ENCODE measurements at places on chromosomes 11 and 22.

GRCh38 chr22:40323681-40324171 is 22.6 kb upstream of the ADSL start:
- DNase-seq = no peak

DNA sequence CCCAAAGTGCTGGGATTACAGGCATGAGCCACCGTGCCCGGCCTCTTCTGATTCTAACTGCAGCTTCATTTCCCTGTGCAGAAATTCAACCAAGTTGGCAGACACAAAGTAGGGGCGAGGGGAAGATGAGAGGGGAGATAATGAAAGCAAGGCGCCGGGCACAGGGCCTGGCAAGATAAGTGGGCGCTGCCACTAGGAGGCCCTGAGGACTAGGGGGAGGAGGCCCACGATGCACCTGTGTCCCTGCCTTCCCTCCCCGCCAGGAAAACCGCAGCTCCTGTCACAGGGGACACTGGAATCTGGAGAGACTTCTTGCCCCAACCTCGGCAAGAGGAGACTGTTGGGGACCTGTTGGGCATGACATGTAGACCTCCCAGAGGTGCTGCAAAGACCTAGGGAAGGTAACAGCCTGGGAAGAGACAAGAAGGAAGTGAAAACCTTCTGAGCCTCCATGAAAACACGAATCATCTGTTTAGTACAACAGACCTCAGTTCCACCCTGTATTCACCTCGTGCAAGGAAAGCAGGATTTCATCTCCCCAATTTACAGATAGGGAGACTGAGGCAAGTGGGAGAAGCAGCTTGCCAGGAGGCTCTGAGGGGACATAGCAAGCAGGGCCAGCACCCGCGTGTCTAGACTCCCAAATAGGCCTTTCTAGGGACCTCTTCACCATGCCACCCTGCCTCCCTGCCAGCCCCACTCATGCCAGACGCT is 3.1 kb upstream of the LGALS1 start:
- no peak for DNase-seq

DNA sequence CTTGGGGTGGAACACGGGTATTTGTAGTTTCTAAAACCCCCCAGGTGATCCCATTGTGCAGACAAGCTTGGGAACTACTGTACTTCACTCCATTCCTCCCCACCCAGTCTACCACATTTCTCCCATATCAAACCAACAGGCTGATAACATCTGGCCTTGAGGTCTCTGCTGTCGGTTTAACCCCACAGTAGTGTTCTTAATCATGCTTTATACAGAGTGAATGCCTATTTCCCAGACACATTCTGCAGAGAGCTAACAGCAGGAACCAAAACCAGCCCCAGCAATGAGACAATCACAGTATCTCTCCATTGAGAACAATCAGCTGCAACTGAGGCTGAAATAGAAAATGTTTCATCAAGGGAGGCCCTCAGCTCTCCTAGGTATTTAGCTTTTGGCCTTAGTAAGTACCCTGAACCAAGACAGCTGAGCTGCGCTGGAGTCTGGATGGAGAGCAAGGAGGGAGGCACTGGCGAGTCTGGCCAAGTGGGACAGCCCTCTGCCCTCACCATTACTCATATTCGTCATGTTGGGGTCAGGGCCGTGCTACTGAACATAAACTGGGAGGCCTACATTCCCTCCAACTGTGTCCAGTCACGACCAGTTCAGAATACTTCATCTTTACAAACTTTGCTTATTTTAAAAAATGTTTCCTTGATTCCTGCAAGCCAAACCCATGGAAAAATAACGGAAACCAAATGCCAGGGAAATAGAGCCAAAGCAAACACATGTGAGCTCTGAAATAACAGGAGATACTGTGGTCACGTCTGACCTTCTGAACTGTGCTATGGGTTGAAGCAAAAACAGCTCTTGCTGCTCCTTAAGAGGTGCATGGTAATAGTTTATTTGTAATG is 81.0 kb downstream of the CCDC34 start:
- no peak for DNase-seq

DNA sequence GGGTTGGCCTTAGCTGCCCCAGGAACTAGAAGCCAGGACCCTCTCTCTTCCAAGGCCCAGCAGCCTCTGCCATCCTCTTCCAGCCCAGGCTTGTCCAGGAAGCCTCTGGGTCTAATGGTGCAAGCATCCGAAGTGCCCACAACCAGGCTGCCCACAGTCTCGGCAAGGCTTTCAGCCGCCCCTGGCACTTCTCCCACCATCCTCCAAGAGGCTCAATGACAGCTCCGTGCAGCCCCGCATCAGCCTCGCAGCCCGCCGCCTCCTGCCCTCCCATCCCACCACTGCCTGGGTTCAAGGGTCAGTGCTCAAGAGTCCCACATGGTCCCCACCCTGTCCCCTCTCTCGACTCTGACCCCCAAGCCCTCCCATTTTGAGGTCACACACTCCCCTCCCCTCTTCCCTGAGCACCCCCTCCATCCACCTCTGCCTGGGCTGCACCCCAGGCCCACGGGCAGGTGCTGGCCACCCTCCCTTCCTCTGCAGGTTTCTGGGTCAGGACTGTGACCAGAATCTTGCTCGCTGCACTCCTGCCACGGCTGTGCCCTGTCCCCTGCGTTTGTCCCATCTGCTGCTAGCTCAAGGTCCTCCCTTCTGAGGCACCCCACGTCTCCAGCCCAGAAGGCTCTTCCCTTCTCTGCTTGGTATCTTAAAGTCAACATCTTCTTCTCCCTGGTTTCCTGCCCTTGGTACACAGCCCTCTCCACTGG is 17.2 kb downstream of the IFITM10 start:
- DNase-seq = no peak

- no peak for DNase-seq
These were observed 204.4 kb downstream of the FAM76B start for GRCh38 chr11:95585069-95585751.

DNA sequence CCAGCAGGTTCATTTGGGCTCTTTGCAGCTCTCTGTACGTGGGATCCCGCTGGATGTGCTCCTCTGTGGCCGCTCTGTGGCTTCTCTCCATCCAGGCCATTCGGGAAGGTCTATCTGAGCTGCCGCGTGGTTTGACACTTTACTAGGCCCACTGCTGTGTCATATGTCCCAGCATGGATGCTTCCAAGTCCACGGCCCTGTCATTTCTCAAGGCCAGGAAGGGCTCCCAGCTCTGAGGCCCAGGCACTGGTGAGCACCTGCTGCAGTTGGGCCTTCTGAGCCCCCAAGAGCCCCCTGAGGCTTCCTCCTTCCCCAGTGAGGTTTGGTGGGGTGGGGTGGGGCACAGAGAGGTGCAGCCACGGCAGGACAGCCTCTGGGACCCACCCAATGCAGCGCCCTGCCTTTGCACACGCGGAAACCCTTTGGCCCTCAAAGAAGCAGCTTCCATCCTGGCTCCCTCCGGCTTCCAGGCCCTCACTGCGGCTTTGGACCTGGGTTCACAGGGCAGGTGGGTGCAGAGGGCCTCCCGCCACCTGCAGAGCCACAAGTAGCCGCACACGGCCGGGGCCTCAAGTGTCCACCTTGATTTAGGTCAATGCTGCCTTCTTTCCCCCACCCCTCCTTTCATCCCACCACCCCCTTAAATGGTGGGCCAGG is 44.5 kb upstream of the FGF3 start:
- DNase-seq = no peak

GRCh38 chr11:118604566-118604965 is 2.8 kb upstream of the PHLDB1 start:
- no peak for DNase-seq

DNA sequence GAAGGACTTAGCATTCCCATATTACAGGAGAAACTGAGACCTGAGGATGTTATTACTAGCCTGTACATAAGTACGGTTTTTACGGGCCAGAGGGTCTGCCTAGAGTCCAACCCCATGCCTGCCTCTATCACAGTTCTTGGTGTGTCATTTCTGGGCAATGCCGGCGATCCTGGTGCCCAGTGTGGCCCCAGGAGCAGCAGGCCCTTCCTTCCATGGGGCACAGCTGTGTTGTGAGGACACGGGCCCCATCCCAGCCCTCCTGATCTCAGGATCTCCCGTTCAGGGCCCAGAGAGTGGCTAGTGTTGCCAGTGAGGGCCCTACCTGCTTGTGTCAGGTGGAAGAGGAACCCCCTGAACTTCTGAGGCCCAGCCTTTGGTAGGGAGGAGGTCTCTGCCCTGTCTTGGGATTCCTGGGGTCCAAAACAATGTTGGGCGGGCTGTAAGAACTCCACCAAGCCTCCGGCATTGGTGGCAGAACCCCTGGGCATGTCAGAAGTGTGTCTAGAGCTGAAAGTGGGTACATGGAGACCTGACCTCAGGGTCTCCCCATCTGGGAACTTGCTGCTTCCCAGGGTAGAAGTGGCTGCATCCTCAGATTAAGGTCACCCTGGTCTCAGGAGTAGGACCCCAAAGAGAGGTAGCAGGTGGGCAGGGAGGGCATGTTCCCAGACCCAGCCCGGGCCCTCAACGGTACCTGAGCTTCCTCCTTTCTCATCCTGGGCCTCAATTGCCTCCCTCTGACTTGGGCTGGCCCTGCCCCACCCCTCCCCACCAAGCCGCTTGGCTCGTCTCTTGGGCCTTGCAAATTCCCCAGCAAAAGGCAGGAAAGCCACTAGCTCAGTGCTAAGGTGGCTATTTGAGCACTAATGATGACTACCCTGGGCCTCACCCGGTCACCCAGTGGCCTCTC is 74.6 kb upstream of the KCNQ1OT1 start:
- DNase-seq = no peak

DNA sequence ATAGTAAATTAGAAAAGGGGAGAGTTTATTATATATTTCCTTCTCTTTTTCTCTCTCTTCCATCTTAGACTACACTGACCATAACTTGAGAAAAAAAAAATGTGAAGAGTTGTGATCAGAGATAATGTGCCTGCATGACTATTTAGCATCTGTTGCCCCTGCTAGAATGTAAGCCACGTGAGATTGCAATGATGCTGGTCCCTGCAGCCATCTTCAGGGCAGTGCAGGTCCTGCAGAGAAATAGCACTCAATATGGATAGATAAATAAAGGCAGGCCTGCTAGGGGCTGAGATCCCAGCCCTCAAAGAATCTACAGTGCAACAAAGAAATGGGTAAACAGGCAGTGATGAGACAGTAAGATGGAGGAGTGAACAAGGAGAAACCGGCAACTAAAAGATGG is 7.8 kb upstream of the DKK3 start:
- no peak for DNase-seq

DNA sequence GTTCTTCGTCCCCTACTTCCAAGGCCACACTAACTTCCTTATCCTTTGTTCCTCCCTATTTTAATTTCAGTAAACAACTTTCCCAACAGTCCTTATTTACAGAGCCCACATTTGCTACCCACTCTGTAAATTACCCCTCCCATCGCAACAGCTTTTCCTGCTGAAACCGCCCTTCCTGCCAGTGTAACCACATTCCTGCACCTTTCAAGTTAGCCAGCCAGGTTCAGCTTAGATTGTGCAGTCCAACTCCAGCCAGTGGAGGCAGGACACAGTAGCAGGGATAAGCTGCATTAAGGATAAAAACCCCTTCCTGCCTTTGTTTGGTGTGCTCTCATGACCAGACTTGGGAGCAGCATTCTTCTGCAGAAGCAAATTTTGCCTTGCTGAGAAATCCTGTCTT is 768.3 kb upstream of the ARHGAP42 start:
- no peak for DNase-seq

GRCh38 chr11:57674251-57674650 is 6.3 kb downstream of the ZDHHC5 start:
- DNase-seq = no peak
